Cardiac fibroblast (primary cell): ENCODE measurements at places on chromosomes 3 and 15.

DNA sequence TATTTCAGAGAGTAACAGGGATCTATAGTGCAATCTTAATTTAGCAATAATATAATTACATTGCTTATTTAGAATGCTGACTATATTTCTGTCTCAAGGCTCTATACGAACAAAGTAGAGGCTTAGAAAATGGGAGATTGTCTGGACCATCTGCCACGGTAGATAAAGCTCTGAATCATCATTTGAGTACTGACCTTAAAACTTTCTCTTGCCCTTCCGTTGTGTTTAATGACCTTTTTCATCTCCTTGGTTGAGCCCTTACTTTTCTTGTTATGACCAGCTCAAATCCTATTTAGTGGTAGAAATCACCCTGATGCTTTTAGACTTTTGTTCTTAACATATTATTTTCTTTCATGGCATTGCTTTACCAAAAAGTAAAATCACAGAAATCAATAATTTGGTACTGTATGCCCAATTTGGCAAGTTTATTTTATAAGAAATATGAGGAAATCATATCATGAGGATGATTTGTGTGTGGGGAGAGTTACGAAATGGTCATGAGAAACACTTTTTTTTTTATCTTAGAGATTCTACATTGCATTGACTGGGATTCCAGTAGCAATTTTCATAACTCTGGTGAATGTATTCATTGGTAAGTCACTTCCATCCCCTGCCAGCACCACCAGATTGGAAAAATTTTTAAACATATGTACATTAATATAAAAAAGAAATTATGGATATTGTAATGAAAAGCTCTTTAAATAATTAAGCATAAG lies 11.0 kb downstream of the NDUFB5 start:
- DNase-seq: peak; percentile 62

- DNase-seq: peak; percentile 48
Measured at GRCh38 chr15:49990835-49991545, 128.0 kb downstream of the ATP8B4 start.

- peak; percentile 52 for DNase-seq
Measured at GRCh38 chr15:67897646-67898339, 57.9 kb upstream of the RNU6-1 start.

GRCh38 chr15:93476491-93477177 lies 387.6 kb upstream of the RGMA start:
- DNase-seq: no peak

GRCh38 chr3:158559504-158559903 lies 11.5 kb upstream of the MLF1 start:
- no peak for DNase-seq

- DNase-seq: no peak
Measured at GRCh38 chr3:72353236-72354128, 494.8 kb downstream of the SHQ1 start.

- DNase-seq: no peak
Measured at GRCh38 chr15:81768773-81769172, 277.0 kb downstream of the MEX3B start.

DNA sequence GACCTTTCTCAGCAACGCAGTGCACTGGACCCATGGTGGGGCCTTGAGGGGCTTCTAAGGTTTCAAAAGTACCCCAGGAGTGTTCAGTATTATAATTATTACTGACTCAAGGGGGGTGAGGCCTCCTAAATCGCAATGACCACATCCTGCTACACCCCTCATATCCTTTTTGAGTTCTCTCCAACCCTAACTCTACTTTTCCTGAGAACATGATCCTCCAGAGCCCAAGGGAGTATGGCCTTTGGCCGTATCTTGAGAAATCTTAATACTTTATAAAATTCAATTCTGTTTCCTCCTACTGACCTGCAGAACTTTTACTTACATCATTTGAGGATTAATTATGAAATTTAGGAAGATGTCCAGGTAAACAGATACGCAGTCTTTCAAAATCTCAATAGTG lies 30.4 kb upstream of the RARRES1 start:
- DNase-seq: no peak

DNA sequence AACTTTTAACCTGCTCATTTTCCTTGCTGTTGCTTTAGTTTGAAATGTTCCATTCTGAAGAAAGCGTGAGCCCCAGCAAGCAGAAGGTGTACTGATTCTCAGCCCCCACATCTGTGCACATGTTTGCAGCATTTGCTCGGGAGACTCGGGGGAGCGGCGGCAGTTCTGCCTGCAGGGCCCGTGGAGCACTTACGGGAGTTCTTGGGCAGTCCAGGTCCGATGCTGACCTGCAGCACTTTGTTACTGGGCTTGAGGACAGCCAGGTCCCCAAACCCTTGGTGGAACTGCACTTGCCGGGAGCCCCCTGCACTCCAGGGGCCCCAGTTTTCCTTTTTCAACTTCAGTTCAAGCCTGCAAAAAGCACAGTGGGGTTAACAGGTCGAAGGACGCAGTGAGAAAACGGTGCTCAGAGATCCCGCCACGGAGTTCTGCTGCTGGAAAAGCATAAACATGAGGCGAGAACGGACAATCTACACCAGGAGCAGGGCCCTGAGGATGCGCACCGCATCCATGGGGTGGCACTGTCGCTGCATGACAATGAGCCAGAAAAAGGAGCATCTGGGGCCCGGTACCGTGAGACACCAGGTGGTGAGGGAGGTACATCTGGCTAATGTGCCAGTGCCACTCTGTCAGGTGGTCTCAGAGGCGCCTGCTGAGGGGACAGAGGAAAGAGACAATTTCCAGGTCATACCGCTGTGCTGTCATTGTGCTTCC lies 45.6 kb upstream of the LDHAL6B start:
- DNase-seq: no peak

DNA sequence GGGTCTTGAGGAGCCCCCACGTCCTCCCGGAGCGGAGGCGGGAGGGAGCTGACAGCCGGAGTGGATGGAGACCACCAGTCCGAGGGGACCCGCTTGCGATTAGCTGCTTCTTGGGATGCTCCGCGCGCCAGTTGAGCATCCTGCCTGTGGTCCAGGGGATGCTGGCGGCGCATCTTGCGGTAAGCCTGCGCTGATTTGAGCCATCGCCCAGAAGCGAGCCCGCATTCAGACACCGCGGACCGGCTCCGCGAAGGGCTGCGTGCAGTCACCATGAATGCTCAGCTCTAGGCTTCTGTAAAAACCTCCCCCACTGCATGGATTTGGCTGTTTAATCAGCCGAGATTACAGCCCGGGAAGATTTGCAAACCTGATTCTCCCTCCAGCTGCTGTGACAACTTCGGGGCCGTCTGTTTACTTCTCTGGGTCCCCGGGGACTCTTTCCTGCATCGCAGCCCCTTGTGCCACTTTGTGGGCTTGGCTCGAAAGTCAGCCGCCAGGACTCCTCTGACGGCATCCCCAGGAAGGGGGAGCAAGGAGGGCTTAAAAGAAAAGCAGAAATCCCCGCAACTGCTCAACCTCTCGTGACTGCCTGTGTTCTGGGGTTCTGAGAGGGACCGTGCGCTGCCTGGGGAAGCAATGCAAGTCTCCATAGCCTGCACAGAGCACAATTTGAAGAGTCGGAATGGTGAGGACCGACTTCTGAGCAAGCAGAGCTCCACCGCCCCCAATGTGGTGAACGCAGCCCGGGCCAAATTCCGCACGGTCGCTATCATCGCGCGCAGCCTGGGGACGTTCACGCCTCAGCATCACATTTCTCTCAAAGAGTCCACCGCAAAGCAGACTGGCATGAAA lies 171.1 kb downstream of the KCNAB1 start:
- DNase-seq: no peak

GRCh38 chr3:42906070-42906847 lies at the start of gene ZNF662:
TSS of gene ZNF662 (plus strand) at chr3:42906142. CDS start at chr3:42908115, 1,973 bp downstream.
- DNase-seq: peak; percentile 12

DNA sequence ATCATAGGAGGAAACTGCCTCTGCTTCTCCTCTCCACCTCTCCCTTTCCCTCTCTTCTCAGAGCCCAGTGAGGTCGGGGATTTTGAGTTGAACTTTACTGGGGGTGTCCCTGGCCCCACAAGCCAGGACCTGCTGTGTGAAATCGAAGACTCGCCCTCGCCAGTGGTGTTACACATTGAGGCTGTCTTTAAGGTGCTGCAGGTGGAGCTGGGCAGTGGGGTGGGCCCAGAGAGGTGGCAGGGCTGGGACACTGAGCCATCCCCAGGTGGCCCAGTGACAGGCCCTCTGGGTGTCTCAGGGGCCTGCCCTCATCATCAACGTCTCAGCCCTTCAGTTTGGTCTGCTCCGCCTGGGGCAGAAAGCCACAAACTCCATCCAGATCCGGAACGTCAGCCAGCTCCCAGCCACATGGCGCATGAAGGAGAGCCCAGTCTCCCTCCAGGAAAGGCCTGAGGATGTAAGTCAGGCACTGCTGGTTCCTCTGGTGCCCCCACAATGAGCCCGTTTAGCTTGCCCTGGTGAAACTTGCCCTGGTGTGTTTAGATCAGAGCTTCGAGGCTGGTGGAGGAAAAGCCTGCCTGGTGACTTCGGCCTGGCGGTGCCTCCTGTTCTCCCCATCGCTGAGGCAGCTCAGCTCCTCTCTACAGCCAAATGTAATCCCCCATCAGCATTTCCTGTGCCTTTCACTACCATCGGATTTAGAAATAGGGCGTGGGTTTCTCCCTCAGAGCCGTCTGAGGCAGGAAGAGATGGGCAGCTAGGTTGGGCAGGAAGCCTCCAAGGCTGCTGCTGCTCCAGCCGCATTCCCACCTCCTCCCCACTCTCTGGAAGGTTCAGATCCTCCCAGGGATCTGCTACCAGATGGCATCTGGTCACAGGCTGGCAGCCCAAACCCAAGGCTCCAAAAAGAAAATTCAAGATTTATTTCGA lies 39.2 kb downstream of the ACAA1 start:
- DNase-seq: no peak

DNA sequence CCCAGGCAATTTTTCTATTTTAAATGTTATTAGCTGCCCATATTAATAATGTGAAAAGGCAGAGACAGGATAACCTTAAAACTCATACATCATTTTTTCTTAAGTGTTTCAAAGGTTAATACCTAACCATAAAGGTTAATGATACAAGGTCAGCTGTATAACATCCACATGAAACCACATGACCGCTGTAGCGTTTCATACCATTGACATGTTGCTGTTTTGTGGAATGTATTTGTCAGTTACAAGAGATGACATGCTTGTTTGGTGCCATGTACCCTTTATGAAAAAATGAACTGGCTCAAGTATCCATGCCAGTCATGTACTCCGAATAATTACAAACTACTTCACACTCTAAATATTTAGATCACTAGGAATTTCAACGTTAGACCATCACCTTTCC lies 207.4 kb downstream of the FMN1 start:
- DNase-seq: no peak

GRCh38 chr3:20743553-20744321 lies 557.7 kb upstream of the SGO1 start:
- DNase-seq: no peak

GRCh38 chr15:48463366-48463880 lies 132.2 kb downstream of the DUT start:
- DNase-seq: no peak

DNA sequence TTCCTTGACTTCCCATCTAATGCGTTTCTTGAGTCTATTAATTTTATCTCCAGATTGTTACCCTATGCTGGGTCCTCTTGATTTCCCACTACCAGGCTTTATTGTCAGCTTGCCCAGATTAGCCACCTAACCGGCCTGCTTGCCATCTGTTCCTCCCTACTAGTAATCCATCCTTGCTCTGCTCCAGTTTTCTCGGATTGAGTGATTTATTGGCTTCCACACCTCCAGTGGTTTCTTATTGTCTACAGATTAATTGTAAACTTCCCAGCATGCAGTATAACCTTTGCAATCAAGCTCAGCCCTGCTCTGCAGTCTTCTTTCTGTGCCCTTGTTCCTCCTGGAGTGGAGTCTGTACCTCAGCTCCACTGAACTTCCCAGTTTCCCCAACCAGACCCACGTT lies 63.4 kb downstream of the ARHGEF26 start:
- DNase-seq: no peak

DNA sequence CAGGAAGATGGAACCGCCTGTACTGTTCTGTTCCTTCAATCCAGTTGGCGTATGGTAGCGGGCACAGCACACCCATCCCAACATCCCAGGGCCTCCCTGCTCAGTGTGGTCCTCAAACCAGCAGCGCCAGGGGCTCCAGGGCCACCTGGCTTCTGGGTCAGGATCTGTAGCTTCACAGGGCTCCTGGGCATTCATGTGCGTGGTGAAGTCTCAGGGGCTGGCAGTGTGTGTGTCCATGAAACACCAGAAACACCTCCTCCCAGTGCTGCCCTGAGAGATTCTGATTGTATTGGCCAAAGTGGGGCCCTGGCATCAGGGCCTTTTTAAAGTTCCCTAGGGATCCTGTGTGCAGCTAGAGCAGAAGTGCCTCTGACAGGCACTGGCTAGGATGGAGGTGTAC lies 42.1 kb downstream of the ABTB1 start:
- DNase-seq: no peak

- no peak for DNase-seq
Measured at GRCh38 chr3:171984883-171985282, 54.5 kb upstream of the FNDC3B start.

- DNase-seq: peak; percentile 86
Measured at GRCh38 chr3:30578479-30578878, 27.9 kb upstream of the TGFBR2 start.

GRCh38 chr3:74751775-74752174 lies 137.3 kb upstream of the CNTN3 start:
- no peak for DNase-seq

DNA sequence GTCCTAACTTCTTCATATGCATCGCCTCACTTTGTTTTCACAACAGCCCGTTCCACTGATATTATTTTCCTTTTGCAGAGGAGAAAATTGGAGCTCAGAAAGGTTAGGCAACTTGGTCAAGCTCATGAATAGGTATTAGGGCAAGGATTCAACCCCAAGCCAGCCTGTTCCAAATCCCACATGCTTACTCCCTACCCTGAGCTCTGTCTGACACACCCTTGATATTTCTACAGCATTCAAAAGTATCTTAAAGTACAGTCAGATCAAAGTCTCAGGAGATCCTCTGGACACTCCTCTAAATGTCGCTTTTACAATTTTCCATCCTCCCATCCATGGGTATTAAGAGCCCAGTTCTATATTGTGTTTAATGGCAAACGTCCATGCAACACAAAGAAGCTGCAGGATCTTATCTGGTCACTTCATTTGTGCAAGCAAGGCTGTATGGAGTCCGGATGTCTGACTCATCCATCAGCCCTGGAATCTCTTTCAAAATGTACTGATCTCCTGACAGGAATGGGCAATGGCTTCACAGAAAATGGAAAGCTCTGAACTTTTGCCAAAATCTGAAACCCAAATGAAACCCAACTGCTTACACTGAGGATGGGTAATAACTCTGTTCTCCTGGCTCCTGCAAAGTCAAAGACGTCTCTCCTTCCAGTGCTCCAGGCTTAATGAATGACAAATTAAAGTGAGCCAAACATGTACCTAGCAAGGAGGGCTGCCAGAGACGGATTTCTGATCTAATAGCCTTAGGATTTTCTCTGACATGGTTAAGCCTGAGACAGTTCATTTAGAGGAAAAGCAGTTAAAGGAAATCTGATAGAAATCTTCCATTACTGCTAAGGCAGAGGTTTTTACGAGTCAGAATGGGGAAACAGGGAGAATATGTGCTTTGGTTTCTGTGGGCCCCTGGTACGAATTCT lies 230.9 kb upstream of the RORA start:
- peak; percentile 85 for DNase-seq

- no peak for DNase-seq
Measured at GRCh38 chr15:66912441-66912840, 153.0 kb upstream of the SMAD3 start.
